ENCODE measurements at places on chromosomes 7 and 10. TPM values are rescaled to one million over a fixed set of nuclear protein-coding genes. Genes with fewer than 3 reads are reported as not detected.

The TMEM130 gene
- total RNA-seq = 0.52 TPM

The RGR gene
- not detected for total RNA-seq

The AKR1C8 gene
- not detected for total RNA-seq

The PRSS58 gene
- total RNA-seq = not detected

The EGR2 gene
- 0.26 TPM for total RNA-seq

The SGMS1 gene
- total RNA-seq = 51.1 TPM

The CFAP43 gene
- total RNA-seq = 0.19 TPM

The COL28A1 gene
- 0.56 TPM for total RNA-seq

The GRM3 gene
- total RNA-seq = not detected

The NAT16 gene
- 0.29 TPM for total RNA-seq

The DRGX gene
- not detected for total RNA-seq

The TMEM176A gene
- total RNA-seq = not detected

The PGAM2 gene
- not detected for total RNA-seq

The LRRC18 gene
- total RNA-seq = not detected

The RET gene
- 0.59 TPM for total RNA-seq

The MYH16 gene
- 0.81 TPM for total RNA-seq

The AASS gene
- 0.06 TPM for total RNA-seq

The TMEM196 gene
- total RNA-seq = not detected

The RAB19 gene
- not detected for total RNA-seq

The SUN3 gene
- not detected for total RNA-seq

The SYT15B gene
- total RNA-seq = 5.2 TPM

The ELMO1 gene
- total RNA-seq = 1.6 TPM

The AKR1B1 gene
- total RNA-seq = 2,521 TPM

The CYP2C8 gene
- total RNA-seq = not detected

The SOSTDC1 gene
- total RNA-seq = not detected

The CALML3 gene
- total RNA-seq = not detected

The NIPSNAP2 gene
- 45.7 TPM for total RNA-seq

The EIF5AL1 gene
- 1.9 TPM for total RNA-seq

The HMX3 gene
- not detected for total RNA-seq

The CYP3A4 gene
- not detected for total RNA-seq

The LRRC61 gene
- total RNA-seq = 0.15 TPM

The OR13A1 gene
- total RNA-seq = not detected

Measured in A549 treated with ZK216348 at 1 μM for 4 hours (cell line).